ENCODE measurements at places on chromosomes 12 and 14.

DNA sequence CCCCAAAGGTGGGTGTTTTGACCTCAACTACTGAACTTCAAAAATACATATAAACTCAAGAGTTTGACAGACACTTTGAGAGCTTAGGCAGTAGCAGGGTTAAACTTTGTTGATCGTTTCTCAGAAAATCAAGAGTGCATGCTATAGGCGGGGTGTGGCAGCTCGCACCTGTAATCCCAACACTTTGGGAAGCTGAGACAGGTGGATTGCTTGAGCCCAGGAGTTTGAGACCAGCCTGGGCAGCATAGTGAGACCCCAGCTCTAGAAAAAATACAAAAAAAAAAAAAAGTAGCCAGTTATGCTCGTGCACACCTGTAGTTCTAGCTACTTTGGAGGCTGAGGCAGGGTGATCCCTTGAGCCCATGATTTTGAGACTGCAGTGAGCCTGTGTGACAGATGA, 12.3 kb downstream of the NANOG start:
- DNase-seq: no peak

DNA sequence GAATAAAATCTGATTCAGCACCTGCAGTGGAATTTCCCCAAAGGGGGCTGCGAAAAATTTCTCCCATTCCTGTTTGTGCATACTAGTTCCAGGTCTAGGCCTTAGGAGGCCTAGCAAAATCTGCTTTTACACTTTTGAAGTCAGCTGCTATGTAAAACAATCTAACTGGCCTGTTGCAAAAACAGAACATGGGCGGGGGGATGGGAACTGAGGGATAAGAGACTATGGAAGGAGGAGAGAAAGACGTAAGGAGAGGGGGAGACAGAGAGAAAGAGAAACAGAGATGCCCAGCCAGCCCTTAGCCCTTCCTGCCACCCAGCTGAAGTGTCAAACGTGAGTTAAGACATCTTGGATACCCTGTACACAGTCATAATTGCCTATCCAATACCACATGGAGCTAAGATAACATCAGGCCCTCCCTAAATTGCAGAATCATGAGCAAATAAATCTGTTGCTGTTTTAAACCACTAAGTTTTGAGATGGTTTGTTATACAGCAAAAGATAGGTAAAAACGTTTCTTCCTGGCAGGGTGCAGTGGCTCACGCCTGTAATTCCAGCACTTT, 45.6 kb downstream of the SPTLC2 start:
- no peak for DNase-seq

- no peak for DNase-seq
Measured at GRCh38 chr12:118237908-118238307, 102.0 kb downstream of the PEBP1 start.

GRCh38 chr12:75414671-75415070, 23.8 kb downstream of the GLIPR1L2 start:
- DNase-seq: no peak

GRCh38 chr12:48980953-48981756, 3.0 kb downstream of the WNT1 start:
- DNase-seq: no peak

GRCh38 chr12:16579041-16579440, 26.9 kb downstream of the LMO3 start:
- no peak for DNase-seq

GRCh38 chr12:57952766-57953165, 11.4 kb downstream of the ATP23 start:
- DNase-seq: no peak

DNA sequence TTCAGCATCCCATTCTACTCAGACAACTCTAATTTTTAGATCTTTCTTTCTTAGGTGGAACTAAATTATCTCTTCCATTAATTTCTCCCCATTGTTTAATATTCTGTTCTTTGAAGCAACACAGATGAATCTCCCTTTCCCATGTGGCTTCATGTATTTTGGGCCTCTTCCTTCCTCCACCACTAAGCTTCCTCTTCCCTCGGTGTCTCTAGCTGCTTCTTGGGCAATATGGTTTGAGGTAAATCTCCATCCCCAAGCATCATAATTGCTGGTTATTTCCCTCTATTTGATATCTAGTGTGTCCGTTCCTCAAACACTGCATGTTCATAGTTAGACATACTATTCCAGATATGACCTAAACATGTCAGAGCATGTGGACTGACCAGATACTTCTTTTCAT, 119.2 kb downstream of the PELI2 start:
- no peak for DNase-seq

DNA sequence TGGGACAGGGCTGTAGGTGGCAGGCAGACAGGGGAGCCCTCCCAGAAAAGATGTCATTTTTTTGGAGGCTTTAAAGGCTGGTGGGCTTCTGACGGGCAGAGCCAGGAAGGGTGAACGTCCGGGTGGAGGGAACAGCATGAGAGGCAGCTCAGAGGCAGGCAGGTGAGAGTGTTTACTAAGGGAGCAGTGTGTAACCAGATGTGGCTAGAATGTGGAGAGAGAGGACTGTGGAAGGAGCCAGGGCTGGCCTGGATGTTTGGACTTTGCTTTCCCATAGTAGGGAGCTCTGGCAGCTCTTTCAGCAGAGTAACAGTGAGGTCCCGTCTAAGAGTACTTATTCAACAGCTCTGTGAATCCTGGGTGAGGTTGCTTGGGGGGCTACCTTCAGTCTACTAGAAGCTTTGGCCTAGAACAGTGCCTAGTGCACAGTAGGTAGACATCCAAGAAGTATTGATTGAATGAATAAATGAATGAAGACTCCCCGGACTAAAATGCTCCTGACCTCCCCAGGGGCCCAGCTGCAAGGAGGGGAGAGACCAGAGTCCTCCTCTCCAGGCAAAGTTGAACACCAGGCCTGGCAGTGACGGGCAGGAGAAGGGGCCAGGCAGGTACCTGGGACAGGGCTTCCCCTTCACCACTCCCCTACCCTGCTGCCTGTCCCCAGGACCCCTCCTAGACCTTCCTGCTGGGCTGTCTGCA, 8.5 kb downstream of the FAM222A start:
- no peak for DNase-seq

- DNase-seq: no peak
Measured at GRCh38 chr12:110006115-110006514, 6.9 kb downstream of the ANKRD13A start.

DNA sequence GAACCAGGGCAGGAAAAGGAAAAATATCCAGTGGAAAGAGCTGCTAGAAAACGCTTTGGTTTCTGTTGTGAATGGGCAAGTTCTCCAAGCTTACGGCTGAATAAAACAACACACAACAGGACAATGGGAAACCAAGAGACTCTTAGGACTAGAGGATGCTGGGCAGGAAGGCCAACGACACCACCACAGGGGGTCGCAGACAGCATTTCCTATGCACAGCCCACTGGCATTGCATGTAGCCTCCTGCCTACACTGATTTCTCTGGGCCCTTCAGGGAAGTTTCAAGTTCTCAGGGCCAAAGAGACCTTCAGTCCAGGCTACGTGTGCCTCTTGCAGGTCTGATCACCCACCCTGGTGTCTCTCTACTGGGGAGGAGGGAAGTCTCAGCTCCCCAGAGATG, 108.0 kb downstream of the RIMBP2 start:
- no peak for DNase-seq

- DNase-seq: no peak
Measured at GRCh38 chr12:103783744-103784664, 57.0 kb downstream of the NT5DC3 start.

DNA sequence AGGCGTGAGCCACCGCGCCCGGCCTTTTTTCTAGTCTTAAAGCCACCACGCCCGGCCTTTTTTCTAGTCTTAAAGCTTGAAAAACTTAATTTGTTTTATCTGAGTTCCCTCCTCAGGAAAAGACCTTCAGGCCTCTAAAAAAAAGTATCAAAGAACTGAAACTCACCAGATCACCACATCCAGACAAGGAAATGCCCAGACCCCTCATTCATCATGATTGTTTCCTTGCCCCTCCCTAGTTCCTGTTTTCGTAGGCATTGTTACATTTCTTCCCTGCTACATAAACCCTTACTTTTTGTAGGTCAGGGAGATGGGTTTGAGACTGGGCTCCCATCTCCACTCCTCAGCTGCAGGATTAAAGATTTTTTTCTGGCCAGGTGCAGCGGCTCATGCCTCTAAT, 21.1 kb upstream of the VWF start:
- DNase-seq: no peak

- no peak for DNase-seq
Measured at GRCh38 chr12:89671469-89671868, 37.2 kb downstream of the ATP2B1 start.
